Activated CD4-positive, alpha-beta T cell treated with anti-CD3 and anti-CD28 coated beads, Interleukin-2, amount 50 U/mL, for 4 hours (primary cell): ENCODE measurements at places on chromosomes 4 and X.

- no peak for DNase-seq
Measured at GRCh38 chrX:133544115-133544514, 128.8 kb upstream of the GPC4 start.

DNA sequence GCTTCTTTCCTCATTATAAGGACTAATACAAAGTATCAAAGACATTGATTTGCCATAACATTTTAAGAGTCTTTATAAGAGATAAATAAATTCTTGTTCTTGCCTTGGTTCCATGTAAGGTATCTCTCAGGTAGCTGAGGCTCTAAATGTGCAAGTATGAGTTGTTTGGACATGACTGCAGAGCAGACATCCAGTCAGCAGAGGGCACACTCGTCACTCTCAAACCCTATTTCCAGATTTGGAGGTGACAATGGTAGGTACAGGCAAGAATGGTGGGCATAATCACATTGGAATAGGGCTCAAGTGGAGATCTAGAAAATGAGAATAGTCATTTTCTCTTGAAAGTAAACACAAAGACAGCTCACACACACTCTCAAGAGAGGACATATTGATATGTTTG lies 133.3 kb upstream of the ZIC3 start:
- no peak for DNase-seq

DNA sequence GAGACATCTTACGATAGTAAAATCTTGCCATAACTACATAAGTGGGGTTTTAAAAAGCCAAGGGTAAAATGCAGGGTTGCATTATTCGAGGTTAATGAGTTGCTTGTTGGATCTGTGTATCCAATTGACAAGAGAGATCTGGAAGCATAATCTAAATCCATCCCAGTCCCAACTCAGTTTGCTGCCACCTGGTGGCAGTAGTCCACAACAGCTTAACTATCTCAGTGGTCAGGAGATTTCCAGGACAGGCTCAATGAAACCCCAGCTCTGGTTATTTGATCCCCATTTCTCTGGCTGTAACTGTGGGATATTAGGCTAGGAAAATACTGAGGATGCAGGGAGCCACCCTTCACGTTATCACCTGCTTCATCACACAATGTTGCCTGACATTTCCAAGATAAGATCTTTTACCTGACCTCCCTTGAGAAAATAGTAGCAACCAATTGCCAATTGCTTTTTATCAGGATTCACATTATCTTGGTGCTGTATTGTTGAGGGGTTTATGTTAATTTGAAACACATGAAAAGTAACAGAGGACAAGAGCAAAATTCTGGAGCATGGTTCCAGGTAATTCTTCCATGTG lies 88.2 kb upstream of the TNIP3 start:
- peak; percentile 49 for DNase-seq

DNA sequence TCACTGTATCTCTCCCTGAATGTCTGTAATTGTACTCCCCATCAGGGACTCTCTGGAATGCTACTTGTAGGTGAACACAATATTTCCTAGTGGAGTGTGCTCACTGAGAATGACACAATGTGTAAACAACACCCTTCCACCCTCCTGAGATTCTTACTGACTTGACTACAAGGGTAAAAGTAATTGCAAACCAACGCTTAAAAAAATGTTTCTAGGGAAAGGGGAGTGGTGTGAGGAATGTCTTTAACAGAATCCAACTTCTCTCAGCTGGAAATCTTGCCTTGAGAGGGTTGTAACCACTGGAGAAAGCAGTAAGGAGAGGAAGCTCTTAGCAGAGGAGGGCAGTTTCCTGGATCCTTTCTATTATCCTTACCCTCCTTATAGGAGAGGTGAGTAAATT lies 5.1 kb upstream of the RAPGEF2 start:
- DNase-seq, result no peak

DNA sequence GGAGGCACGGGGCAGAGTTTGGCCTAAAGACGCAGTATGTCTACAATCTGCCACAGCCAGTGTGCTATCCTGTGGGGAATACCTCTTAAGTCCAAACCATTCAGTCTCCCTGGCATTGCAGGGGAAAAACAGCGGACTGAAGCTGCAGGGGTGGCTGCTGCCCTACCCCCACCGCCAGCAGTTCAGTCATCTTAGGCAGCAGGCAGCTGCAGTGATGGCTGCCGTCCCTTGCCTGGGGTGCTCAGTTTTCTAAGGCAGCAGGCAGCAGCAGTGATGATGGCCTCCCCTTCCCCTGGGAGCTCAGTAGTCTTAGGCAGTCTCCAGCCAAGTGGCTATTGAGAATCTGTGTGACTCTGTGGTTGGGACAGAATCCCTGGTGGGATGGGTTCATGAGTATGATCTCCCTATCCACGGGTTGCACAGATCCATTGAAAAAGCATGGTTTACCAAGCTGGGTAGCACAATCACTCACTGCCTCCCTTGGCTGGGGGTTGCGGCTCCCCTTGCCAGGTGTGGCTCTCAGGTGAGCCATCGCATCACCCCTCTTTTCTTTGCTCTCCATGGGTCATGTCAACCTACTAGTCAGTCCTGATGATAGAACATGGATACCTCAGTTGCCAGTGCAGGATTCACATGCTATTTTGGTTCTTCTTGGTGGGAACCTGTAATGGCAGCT lies 48.9 kb upstream of the GRID2 start:
- DNase-seq, result no peak

DNA sequence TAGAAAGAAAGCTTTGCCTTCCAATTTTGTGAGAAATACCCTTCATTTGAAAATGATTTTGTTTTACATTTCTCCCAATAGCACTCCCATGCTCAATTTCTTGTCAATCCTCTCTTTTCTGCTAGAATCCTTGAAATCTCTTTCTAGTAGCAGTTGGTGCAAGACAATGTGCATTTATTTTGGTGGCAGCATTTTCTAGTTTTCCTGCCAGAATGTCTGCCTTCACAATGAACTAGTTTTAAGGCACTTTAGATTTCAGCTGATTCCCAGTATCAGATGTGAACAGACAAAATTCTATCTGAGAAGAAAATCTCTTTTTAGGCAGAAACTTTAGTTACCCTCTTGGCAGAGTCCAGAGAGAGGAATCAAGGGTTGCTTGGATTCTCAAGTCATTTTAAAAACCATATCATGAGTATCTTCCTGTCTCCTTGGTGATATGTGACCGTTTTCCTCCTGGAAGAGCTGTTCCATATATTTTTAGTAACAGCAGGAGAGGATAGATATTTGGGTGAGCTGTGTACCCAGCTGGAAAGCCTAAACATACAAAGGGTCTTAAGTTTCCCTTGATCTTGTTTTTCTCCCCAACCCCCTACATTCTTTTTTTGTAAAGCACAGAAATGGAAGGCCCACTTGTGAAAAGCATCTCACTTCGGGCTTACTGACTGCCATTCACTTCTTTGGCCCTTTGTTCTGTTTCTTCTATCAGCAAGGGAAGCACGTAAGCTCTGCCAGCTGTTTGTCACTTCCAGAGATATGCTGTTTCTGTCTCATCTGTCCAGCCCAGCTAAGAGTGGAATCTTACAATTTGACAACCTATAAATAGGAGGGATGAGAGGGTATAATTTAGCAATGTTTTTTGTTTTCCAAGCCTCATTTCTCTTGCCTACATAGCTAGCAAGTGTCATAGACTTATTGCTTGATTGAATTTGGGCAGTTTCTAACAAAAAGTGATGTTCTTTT lies 38.7 kb downstream of the TSPAN7 start:
- DNase-seq, result no peak

DNA sequence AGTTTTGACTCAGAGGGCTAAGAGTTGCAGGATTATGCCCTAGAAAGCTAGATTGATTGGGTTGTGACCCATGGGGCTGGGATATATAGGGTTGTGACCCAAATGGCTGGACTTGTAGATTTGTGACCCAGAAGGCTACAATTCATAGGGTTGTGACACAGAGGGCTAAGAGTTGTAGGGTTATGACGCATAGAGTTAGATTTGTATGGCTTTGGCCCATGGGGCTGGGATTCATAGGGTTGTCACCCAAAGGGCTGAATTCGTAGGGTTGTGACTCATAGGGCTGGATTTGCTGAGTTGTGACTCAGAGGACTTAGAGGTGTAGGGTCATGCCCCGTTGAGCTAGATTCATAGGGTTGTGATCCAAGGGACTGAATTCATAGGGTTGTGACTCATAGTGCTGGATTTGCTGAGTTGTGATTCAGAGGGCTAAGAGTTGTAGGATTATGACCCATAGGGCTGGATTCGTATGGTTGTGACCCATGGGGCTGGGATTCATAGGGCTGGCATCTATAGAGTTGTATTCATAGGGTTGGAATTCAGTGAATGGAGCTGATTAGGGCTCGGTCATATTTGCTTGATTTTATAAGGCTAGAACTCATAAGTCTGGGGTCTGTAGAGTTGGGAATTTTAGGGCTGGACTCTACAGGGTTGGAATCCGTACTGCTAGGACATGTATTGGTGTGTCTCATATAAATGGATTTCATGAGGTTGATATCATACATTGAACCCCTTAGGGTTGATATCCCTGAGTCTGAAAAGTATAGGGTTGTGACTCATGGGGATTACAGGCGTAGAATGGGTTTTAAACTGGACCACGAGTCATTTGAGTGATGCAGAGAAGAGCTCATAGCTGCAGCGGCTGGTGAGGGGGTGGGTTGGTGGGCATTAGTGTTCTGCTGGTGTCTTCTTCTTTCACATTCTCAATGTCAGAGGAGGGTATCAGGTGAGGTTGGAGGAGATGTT lies 125.7 kb downstream of the CRLF2 start:
- DNase-seq, result no peak

- DNase-seq, result no peak
Measured at GRCh38 chr4:179880756-179881155, 2362.4 kb upstream of the TENM3 start.

DNA sequence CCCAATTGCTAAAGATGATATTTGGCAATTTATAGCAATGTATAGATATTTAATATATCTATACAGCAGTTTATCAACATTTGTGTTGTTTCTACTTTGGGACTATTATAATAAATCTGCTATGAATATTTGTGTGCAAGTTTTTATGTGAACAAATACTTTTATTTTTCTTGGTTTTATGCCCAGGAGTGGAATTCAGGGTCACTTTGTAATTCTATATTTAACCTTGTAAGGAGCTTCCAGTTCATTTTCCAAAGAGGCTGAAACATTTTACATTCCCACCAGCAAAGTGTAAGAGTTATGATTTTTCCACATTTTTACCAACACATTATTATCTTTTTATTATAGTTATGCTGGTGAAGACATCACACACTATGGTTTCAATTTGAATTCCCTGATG lies 801.3 kb downstream of the PCDH18 start:
- no peak for DNase-seq
